ENCODE measurements at places on chromosomes 3 and 15. TPM values are rescaled to one million over a fixed set of nuclear protein-coding genes. Genes with fewer than 3 reads are reported as not detected.

The GABRR3 gene
- not detected for total RNA-seq

The APEH gene
- 148 TPM for total RNA-seq

The GOLGA8S gene
- 1.2 TPM for total RNA-seq

The SQOR gene
- total RNA-seq = 65.6 TPM

The LRRK1 gene
- total RNA-seq = 0.97 TPM

The KAT2B gene
- 97.8 TPM for total RNA-seq

The PPP1R14D gene
- total RNA-seq = not detected

The IL12A gene
- total RNA-seq = 0.65 TPM

The SLC38A3 gene
- total RNA-seq = not detected

The CIB1 gene
- total RNA-seq = 130 TPM

The GPR160 gene
- 9.7 TPM for total RNA-seq

The ARGFX gene
- total RNA-seq = not detected

The SEC22C gene
- 52.5 TPM for total RNA-seq

The OR4M2 gene
- total RNA-seq = not detected

The GOLGA8Q gene
- total RNA-seq = 16.0 TPM

The SLC2A2 gene
- not detected for total RNA-seq

The SLC25A38 gene
- total RNA-seq = 46.0 TPM

The ZBED2 gene
- 1.9 TPM for total RNA-seq

The DUSP7 gene
- total RNA-seq = 30.9 TPM

The CHRM5 gene
- not detected for total RNA-seq

The EFCAB12 gene
- 1.4 TPM for total RNA-seq

The CPN2 gene
- total RNA-seq = not detected

The TGFBR2 gene
- 86.9 TPM for total RNA-seq

The SLC24A5 gene
- not detected for total RNA-seq

The XCR1 gene
- not detected for total RNA-seq

The CILP gene
- 0.17 TPM for total RNA-seq

The LOXL1 gene
- total RNA-seq = 8.8 TPM

The CLSTN2 gene
- total RNA-seq = not detected

The APOD gene
- not detected for total RNA-seq

The CFAP20DC gene
- 1.4 TPM for total RNA-seq

The XYLB gene
- total RNA-seq = 2.6 TPM

The GOLGA6L4 gene
- total RNA-seq = 4.6 TPM

The RASGRP1 gene
- total RNA-seq = 179 TPM

The RYR3 gene
- not detected for total RNA-seq

The NAA80 gene
- total RNA-seq = 34.3 TPM

The RSRC1 gene
- total RNA-seq = 42.9 TPM

The LTF gene
- not detected for total RNA-seq

The SERPINI2 gene
- not detected for total RNA-seq

The AGBL1 gene
- not detected for total RNA-seq

The SERINC4 gene
- total RNA-seq = 0.17 TPM

The DLG1 gene
- total RNA-seq = 83.4 TPM

The PRR20G gene
- total RNA-seq = not detected
